ENCODE measurements at places on chromosomes 7 and 10.
A peak's percentile ranks its signal among the peaks of the same experiment; 100 is the strongest.

DNA sequence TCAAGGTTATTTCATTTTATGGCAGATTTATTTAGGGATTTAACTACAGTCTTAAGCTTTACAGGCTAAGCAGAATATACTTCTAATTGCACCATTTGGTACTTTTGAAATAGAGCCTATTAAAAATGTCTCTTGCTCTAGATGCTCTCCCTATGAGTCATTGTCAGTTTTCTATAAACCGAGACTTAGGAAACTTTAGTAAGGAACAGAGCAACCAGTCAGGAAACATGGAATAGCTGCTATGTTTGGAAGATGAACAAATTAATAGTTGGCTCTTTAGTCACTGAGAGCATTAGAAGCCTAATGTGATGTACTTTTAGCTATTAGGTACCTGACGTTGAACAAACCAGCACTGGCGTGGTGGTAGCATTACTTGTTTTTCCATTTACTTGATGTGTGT, 35.3 kb downstream of the INPP5F start:
- no peak for ATAC-seq

- ATAC-seq = peak; percentile 18
Observed at GRCh38 chr10:117543225-117544003, 868 bp downstream of the EMX2 start.

GRCh38 chr10:131358741-131359442, 47.4 kb upstream of the TCERG1L start:
- ATAC-seq = no peak

GRCh38 chr7:50799873-50800272, 17.2 kb upstream of the GRB10 start:
- no peak for ATAC-seq

- no peak for ATAC-seq
Observed at GRCh38 chr10:11530806-11531205, 80.6 kb downstream of the USP6NL start.

DNA sequence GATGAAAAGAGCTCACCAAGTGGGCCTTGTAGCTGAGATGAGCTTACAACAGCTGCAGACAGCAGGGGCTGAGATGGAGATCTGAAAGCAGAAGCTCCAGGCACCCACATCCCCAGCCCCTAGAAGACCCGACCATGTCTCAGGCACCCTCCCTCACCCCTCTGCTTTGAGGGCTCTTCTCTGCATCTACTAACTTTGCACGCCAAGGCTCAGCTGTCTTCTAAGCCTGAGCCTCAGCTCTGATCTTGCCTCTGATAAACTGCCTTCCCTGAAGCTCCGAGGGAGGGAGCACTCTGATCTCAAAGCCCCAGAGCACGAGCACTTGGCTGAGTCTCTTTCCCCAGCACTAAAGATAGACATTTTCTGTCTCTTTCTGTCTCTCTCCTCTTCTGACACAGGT, 42.0 kb downstream of the ANXA8 start:
- ATAC-seq = no peak

DNA sequence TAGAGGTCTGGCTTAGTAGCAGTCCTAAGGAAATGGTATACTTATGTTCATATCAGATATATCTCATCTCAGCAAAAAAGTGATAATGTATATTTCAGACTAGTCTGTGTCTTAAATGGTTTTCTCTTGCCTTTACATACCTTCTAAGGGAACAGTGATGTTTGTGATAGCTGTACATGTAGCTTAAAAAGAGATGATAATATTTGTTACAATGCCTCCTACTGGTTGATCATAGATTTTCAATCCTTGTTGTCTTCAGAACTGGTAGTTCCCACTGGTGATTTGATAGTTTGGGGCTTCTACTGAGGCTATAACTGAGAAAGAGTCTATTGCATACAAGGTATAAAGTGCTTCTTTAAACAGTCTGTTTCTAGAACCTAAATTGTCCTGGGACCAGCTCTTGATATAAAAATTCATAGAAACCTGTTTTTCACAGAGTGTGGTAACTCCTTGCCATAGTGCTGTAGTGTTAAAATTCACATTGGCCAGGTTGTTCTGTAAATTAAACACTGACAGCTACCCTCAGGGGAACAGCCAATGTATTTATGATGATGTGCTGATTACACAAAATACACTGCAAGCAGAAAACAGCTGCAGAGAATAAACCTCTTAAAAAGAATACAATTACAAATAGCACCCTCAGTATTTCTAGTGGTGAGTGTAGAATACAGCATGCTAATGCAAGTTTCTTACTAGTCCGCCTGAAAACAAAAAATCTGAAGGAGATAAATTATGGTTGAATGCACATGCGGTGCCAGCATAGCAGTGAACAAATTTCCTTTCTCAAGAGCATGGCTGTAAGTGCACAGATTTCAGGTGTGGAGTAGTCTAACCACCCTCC, 90.3 kb downstream of the BTRC start:
- no peak for ATAC-seq

- no peak for ATAC-seq
Observed at GRCh38 chr7:41047789-41048191, 655.1 kb downstream of the INHBA start.

- no peak for ATAC-seq
Observed at GRCh38 chr7:1407892-1408291, 51.4 kb downstream of the MICALL2 start.

DNA sequence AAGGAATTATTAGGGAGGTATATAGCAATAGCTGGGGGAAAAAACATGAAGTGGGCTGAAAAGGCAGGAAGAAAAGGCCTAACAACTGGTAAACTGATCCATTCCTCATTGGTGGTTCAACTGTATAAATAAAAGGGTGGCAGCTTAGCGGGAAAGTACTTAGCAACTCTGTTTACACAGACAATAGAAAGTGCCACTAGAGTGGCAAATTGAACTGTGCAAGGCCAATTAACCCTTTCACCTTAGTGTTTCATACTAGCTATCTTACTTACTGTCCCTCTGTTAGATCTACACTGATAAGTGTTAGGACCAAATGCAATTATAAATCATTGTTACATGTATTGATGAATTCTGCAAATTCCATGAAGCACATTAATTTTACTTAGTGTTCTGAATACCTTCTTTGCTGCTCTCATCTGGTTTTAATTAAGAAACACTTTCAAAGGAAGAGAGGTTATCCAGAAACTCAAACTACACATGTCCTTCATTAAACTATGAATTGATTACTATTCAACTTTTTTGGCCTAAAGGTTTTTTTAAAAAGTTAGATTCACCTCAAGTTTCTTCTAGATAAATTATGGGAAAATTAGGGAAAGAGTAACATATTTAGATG, 28.0 kb downstream of the DNAJC1 start:
- no peak for ATAC-seq

GRCh38 chr10:101859530-101859929, 15.9 kb upstream of the KCNIP2 start:
- ATAC-seq = no peak

DNA sequence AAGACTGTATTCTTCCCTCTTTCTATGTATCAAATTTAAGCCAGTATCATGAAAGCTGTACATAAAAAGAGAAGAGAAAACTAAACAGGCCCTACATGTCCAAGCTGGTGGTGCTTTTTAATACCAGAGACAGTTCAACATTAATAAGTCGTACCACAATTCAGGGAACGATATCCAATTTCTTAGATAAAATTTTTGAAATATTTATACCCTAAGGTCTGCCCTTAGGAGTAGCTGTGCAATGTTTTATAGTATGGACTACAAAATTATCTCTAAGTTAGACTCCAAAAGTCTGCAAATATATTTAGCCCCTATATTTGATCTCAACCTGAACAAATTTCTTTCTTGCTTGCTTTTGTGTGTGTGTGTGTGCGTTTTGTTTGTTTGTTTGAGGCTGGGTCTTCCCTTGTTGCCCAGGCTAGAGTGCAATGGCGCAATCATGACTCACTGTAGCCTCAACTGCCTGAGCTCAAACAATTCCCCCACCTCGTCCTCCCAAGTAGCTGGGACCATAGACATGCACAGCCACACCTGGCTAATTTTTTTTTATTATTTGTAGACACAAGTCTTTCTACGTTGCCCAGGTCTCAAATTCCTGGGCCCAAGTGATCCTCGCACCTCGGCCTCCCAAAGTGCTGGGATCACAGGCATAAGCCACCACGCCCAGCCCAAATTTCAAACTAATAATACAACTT, 13.2 kb downstream of the ARHGAP19 start:
- ATAC-seq = no peak

DNA sequence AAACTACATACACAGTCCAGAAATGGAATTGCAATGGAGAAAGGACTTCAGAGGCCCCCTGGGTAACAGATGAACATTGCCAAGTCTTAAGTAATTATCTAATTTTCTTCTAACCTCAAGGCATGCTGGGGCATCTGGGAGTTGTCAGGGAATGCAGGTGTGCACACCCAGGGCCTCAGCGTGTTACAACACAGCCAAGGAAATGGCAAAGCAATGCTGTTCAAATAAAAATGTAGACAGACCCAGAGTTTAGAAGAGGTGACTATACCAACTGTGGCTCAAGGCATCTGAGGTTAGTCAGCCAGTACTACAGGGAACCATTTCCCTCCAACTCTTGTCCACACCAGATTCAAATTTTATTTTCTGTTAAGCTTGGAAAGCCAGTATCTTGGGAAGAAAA, 73.6 kb downstream of the CCDC3 start:
- ATAC-seq = peak; percentile 90

- no peak for ATAC-seq
Observed at GRCh38 chr7:129607471-129608120, 3.9 kb upstream of the NRF1 start.

- ATAC-seq = no peak
Observed at GRCh38 chr10:46025406-46025805, 5.0 kb downstream of the NCOA4 start.

- ATAC-seq = no peak
Observed at GRCh38 chr10:63799521-63800300, 278.5 kb downstream of the REEP3 start.

- no peak for ATAC-seq
Observed at GRCh38 chr7:53604201-53604600, 568.8 kb downstream of the POM121L12 start.

DNA sequence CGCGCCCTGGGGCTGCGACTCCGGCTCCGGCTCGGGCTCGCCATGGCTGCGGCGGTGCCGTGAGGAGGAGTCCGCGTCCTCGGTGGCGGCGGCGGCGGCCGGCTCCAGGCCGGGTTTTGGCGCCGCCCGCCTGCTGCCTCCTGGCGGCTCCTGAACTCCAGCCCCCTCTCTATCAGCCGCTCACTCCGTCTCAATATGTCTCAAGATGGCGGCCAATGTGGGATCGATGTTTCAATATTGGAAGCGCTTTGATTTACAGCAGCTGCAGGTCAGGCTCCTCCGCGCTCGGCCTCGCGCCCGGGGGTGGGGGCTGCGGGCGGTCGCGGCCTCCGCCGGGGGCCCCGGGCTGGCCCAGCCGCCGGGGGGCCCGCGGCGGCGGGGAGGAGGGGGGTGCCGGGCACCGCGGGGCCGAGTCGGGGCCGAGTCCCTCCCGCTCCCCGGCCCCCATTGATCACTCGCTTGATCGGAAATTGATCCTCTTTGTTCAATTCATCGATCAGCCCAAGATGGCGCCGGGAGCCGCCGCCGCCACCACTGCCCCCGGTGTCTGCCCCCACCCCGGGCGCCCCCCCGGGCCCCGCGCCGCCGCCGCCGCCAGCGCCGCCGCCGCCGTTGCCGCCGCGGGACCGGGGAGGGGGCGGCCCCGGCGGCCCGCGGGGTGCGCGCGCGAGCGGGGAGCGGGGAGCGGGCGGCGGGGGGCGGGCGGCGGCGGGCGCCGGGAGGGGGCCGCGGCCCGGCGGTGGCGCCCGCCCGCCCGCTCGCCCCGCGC, 1.4 kb upstream of the CUX1 start:
- ATAC-seq = peak; percentile 82

GRCh38 chr10:11587722-11588259, 23.7 kb downstream of the USP6NL start:
- ATAC-seq = peak; percentile 67

DNA sequence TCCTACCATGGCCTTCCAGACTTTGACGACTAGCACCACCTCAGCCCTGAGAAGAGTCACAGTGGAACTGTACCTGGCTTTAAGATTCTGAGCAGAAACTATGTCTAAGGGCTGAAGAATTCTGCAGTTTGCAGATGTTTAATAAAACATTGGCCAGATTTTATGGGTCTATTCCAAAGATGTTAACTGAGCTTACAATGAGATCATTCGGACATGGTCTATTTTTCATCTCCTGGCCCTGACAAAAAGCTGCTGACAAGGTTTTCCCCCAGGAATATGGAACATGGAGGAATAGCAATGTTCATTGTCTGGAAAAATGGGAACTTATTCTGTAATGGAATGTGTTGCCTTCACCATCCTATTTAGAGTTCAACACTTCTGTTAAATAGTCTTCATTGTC, 66.4 kb downstream of the PTF1A start:
- ATAC-seq = no peak

DNA sequence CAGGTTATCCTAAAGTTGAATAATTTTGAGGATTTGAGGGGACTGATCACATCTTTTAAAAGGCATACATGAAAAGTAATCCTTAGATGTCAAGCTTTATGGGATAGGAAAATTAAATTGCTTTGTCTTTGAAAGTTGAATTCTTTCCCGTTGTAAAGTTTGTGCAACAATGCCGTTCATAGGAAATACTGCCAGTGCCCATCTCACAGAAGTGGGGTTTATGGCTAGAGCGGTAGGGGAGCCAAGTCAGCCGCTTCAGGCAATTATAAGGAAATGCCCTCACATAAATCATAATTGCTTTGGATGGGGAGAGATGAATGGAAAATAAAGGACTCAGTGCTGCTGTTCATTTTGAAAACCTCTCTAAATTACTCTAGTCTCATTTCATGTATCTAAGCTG, 18.1 kb downstream of the CDC123 start:
- ATAC-seq = no peak

DNA sequence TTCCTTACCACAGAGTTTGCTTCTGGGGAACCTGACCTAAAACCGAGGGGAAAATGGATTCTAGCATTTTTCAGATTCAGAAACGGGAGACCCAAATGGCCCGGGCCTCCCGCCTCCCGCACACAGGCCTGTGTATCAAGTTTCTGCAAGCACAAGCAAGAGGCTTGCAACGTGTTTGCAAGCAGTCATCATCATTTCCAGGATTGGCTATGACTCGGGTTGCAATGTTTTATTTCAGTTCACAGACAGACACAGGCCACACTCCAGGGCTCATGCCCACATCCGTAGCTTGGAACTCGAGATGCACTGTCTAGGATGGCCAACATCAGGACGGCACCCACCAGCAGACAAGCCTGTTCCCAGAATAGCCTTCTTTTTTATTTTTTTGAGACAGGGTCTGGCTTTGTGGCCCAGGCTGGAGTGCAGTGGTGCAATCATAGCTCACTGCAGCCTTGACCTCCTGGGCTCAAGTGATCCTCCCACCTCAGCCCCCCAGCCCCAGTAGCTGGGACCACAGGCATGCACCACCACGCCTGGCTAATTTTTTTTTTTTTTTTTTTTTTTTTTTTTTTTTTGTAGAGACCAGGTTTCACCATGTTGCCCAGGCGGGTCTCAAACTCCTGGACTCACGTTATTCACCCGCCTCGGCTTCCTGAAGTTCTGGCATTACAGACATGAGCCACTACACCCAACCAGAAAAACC, 68.1 kb upstream of the FOXK1 start:
- ATAC-seq = peak; percentile 67

- no peak for ATAC-seq
Observed at GRCh38 chr10:63483983-63484382, 18.2 kb upstream of the JMJD1C start.

GRCh38 chr7:30920584-30921539, 9.2 kb downstream of the AQP1 start:
- no peak for ATAC-seq

Data from esophagus mucosa (tissue), 1 donor.